ENCODE measurements at places on chromosomes 1 and 21.

GRCh38 chr1:46303872-46304326 lies 401 bp downstream of the UQCRH start:
- DNase-seq = no peak

GRCh38 chr1:172906778-172907592 lies 143.8 kb downstream of the TNFSF18 start:
- DNase-seq = no peak

GRCh38 chr1:205922314-205922713 lies 20.9 kb downstream of the SLC26A9 start:
- DNase-seq = no peak

DNA sequence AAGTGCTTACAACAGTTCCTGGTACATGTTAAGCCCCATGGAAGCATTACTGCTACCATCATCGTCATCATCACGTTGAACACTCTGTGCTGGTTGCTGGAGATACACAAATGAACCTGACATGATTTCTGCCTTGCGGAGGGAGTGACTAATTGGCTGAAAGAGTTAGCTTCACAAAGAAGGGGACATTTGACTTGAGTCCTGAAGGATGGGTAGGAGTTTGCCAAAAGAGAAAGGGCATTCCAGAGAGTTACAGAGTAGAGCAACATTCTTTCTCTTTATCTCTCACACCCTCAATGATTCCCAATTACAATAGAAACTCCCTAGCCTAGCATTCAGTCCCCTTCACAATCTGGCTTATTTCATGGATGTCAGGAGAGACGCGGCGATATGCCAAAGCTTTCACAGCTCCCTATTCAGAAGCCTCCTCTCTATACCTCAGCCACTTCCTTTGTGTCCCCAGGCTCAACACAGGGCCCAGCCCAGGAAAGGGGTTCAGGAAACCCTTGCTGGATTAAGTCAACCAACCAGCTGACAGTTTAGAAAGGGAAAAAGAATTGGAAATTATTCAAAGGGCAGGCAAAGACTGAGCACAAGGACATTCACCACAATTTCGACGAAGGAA lies 38.0 kb downstream of the SLC1A7 start:
- DNase-seq = no peak

GRCh38 chr1:55786396-55786795 lies 571.2 kb upstream of the USP24 start:
- no peak for DNase-seq
